ENCODE measurements at places on chromosomes 11 and 22.
A peak's percentile ranks its signal among the peaks of the same experiment; 100 is the strongest.

- DNase-seq: no peak
These were observed 420.0 kb downstream of the MN1 start for GRCh38 chr22:27381552-27381951.

GRCh38 chr11:4134806-4135205, 40.2 kb downstream of the RRM1 start:
- no peak for DNase-seq

- no peak for DNase-seq
These were observed 120.5 kb downstream of the ZNF280B start for GRCh38 chr22:22388090-22388489.

DNA sequence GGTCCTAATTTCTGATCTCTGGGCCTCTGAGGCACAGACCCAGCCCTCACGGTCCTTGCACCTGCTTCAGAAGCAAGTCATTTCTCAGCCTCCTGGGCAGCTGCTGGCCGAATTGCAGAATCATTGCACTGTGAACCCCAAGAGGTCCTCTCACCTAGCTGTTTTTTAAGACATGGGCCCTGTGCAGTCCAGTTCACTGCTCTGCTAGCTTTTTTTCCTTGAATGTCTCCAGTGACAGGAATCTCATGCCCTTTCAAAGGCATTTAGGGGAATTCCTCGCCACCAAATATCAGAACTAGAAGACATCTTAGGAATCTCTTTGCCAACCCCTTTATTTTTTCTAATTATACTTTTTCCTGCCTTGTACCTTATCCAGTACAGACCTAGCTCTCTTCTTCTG, 35.6 kb upstream of the TP53I11 start:
- no peak for DNase-seq

DNA sequence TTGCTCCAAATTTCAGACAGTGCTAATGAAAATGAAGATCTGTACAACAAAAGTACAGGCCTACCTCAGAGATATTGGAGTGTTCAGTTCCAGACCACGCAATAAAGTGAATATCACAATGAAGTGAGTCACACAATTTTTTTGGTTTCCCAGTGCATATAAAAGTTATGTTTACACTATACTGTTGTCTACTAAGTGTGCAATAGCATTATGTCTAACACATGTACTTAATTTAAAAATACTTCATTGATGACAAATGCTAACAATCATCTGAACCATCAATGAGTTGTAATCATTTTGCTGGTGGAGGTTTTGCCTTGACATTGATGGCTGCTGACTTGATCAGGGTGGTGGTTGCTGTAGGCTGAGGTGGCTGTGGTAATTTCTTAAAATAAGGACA, 60.6 kb upstream of the E2F8 start:
- no peak for DNase-seq

DNA sequence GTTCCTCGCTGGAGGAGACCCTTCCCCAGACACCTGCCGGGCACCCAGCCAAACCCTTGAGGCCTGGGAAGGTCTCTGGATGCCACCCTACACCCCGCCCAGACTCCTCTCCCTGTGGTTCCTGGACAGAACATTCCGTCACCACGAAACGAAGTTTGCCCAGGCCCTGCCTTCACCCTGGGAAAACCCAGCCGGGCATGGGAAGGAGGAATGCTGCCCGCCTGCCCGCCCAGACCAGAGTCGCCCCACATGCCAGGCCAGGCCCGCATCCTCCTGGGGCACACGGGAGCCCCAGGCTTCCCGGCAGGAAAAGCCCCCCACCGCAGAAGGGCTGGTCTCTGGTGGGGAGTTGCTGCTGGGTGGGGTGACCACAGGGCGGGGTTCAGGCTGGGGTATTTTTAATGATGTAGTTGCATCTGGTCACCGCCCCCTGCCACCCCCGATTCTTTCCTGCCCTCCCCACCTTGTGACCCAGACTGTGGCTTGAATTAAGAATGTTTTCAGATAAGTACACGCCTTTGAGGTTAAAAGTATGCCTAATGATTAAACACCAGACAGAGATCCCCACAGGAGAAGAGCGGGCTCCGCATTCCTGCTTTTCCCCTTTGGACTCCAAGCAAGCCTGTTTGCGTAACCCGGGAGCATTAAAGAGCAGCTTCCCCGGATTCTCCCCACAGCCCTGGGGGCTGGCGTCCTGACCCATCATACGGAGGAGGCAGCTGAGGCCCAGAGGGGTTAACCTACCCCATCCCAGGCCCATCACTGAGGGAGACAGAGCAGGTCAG, 44.6 kb upstream of the PPARA start:
- DNase-seq: no peak

DNA sequence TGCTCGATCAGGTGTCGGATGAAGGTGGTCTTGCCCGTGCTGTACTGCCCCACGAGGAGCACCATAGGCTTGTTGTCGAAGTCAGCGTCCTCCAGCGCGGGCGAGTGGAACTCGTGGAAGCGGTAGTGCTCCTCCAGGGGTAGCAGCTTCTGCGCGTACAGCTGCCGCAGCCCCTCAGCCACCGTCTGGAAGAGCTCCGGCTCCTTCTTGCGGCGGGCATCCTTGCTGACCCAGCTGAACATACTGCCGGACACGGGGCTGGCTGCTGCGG, 263 bp downstream of the EHD1 start:
- DNase-seq: no peak

DNA sequence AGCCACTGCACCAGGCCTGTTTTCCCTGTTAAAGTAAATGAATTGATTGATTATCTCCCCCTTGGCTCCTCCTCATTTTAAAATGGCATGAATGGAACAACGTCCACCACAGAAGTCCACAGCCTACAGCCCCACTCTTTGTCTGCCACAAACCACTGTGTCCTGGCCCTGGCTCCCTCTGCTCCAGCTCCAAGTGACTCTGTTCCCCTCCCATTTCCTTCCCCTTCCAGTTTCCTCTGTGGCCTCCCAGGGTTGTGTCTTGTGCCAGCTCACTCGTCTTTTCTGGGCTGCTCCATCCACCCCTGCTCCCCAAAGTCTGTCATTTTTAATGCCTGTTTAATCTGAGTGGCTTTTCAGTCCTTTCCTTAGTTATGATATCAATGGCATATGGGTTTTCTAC, 52.4 kb upstream of the CD5 start:
- DNase-seq: peak; percentile 49

DNA sequence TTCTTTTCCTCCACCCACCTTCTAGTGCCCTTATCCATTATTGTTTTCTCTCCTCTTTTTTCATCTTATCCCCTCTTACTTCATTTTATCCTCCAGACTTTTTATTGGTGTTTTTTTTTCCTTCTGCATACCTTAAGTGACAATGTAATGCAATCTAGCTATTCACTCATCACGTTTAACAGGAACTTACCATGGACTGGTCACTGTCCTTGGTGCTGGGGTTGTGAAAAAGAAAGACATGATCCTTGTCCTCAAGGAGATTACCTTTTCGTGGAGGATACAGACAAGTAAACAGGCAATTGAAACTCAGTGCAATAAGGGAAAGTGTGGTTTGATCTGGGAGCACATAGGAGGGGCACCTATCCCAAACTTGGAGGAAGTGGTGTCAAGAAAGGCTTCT, 20.7 kb downstream of the SYT9 start:
- DNase-seq: no peak

DNA sequence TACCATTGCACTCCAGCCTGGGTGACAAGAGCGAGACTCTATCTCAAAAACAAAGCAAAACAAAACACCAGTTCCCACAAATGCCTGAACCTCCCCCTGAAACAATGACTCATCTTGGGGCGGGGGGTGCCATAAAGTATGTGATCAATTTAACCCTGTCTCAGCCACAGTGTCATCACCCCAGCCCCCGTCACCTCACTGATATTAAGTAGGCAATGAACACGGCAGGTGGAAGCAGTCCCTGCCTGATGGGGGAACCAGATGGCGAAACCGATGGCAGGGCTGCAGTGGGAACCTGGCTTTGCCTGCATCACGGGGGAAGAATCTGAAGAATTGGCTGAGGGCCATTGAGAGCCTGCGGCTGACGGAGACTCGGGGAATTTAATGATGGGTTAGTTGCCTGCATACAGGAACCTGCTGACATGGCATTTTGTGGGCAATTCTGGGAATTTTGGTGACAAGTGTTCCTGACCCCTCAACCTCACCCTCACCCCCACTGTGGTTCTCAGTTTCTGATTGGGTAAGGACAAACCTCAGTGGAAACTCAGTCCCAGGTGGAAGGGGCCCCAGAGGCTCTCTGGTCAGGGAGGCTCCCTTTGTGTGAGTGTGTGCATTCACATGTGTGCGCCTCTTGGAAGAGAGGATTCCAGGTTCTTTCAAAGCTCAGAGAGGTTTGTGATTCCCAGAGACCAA, 39.1 kb upstream of the SHISAL1 start:
- no peak for DNase-seq

DNA sequence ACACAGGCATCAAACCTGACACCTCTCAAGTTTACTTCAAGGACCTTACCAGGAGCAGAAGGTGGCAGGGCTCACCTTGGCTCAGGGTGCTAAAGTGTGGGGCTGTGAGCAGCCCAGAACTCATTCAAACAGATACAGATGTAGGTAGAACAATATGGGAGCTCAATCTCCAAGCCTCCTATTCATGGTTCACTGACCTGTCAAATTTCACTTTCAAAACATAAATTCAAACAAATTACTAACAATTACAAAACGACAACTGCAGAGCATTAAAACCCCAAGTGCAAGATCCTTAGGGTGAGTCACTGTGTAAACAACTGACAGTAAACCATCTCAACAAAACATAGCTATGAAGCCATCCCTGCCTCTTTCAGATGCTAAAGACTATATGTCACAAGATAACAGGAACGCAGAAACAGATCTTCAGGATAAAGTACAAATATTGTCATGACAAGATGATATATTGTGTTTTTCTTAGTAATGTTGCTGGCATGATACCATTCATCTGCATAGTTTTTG, 303.5 kb upstream of the ANO3 start:
- DNase-seq: no peak

DNA sequence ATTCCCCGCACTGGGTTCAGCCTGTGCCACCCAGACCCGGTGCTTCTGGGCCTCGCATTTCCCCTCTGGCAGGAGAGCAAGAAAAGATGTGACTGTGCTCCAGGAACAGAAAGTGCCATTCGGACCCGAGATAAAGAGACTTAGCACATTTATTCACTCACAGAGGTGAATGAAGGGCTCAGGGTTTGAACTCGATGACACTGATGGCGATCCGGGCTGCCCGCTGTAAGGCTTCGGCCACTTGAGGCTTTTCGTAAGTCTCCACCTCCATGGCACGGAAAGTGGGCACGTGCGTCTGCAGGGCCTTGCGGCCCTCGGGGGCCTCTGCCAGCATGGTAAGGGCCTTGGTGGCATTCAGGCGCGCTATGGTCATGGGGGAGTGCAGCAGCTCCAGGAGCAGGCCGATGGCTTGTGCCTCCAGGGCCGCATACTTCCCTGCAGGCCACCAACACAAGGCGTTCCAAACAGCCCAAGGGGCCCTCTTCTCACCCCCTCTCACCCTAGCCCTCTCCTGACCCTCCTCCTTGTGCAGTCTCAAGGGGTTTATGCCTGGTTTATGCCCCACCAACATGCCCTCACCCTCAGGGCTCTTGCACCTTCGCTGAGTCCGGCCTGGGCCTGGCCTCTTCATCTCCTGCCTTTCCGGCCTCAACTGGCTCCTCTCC, 10.9 kb upstream of the GNAZ start:
- DNase-seq: peak; percentile 10

Data from tibial artery (tissue), 4 donors.